ENCODE measurements at places on chromosomes 4 and X.

GRCh38 chrX:135213200-135213844 is 38.5 kb upstream of the ETDA start:
- DNase-seq = no peak

GRCh38 chr4:38800366-38800765 is 4.2 kb downstream of the TLR1 start:
- DNase-seq = no peak

DNA sequence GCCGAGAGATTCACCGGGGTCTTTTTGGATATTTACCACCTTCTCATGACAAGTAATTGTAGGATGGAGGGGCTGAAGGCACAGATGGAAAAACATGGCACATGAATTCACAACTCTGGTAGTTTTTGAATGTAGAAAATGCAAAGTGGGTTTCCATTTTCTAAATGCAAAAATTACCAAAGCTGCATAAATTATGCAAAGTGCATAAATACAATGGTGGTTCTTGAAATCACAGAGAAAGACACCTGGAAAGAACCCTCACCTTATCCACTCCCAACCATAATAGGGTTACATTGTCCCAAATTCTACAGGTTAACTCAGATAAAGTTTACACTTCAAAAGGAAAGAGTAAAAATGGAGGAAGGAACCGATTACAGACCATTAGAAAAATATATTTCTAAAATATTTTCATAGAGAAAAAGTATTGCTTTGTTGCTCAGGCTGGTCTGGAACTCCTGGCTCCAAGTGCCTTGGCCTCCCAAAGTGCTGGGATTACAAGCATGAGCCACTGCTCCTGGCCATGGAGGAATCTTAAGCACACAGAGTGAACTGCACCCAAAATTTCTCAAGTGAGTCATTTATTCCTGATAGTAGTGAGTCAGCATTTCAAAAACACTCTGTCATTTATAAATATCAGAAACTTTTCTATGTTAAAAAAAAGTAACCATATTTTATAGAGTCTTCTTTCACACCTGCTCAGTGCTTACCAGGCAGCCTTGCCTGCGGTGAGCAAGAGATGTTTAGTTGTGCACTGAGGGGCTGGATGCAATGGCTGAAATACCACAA is 101.4 kb downstream of the FIP1L1 start:
- no peak for DNase-seq

DNA sequence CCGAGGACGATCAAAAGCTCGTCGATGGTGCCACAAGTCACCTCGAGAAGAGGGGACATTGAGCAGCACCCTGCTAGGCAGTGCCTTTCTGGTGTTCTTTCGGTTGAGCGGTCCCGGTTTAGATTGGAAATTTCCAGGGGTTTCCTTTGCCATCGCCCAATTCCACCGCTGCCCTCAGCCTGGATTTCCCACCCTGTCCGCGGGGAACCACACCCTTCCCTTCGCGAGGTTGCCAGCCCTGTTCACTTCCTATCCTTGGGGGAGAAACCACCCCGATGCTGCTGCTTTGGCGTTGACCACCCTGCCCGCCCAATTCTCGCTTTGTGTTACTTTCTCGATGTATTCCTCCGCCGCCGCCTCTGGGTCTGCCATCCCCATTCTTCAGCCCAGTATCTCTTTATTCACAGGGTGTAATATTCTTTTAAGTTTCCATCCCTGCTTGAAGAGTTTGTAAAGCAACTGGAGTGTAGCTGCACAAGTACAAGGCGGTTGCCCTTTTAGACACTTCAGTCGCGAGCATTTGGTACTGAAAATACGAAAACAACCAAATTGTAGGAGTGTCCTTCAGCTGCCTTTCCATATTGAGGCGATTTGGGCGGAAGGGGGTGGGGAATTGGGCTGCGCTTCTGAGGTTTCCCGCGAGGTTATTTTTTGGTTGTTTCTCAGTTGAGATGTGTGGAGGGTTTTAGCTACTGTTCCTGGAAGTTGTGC is 1.1 kb downstream of the OGT start:
- DNase-seq = peak; percentile 2

- DNase-seq = no peak
Measured at GRCh38 chr4:18404642-18405041, 383.1 kb upstream of the LCORL start.
